ENCODE measurements at places on chromosomes 16 and 17.
A peak's percentile ranks its signal among the peaks of the same experiment; 100 is the strongest.

- DNase-seq: no peak
Observed at GRCh38 chr16:88678224-88678979, 7.9 kb downstream of the SNAI3 start.

DNA sequence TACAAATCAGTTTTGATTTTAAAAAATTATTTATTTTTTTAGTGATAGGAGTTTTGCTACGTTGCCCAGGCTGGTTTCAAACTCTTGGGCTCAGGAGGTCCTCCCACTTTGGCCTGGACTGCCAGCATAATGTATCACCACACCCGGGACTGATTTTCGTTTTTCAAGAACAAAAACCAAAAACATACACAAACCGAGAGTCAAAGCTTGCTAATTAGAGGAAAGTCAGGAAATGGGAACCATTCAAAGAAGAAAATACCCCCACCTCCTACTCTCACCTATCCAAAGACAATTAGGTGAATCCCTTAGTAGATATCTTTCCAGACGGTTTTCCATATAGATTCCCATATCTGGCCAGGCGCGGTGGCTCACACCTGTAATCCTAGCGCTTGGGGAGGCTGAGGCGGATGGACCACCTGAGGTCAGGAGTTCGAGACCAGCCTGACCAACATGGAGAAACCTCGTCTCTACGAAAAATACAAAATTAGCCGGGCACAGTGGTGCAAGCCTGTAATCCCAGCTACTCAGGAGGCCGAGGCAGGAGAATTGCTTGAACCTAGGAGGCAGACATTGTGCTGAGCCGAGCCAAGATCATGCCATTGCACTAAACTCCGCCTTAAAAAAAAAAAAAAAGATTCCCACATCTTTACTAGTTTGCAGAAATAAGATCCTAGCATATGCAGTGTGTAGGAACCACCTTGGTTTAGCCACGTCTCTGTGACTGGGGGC is 883 bp upstream of the SPN start:
- no peak for DNase-seq

DNA sequence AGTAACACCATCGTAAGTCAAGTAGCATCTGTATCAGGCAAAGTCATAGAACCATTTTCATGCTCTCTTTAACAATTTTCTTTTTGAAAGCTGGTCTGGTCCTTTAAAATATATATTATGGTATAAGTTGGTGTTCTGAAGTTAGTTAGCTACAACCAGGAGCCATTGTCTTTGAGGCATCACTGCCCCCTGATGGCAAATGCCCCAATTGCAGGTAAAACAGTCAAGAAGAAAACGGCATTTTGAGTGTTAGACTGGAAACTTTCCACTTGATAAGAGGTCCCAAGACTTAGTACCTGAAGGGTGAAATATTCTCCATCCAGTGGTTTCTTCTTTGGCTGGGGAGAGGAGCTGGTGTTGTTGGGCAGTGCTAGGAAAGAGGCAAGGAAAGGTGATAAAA is 14.1 kb downstream of the TP53 start:
- DNase-seq: no peak

DNA sequence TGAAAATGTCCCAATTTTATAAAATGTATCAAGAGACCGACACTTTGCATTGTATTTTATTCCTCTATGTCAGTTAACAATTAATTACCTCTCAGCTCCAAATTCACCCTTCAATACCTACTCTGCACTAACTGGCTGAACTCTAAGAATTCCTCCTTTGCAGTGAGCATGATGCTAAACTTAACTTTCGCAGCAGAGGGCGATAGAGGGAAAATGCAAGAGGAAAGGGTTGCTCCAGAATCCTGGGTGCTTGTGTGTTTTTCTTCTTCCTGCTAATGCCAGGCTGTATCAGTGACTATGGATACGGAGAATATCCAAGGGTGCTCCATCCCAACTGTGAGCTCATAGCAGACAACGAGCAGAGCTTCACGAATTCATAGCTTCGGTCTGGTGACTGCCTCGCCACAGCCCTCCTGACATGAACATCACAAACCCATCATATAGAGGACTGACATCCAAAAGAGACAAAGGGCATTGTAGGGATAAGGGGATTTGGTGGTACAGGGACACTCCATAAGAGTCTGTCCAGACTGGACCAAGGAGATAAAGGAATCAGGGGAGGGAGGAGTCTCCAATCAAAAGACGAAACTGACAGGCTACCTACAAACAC is 172.9 kb downstream of the STX8 start:
- DNase-seq: no peak

GRCh38 chr17:68456339-68457167 is 743 bp downstream of the WIPI1 start:
- no peak for DNase-seq

GRCh38 chr17:12110906-12111305 is 90.2 kb downstream of the MAP2K4 start:
- DNase-seq: no peak

DNA sequence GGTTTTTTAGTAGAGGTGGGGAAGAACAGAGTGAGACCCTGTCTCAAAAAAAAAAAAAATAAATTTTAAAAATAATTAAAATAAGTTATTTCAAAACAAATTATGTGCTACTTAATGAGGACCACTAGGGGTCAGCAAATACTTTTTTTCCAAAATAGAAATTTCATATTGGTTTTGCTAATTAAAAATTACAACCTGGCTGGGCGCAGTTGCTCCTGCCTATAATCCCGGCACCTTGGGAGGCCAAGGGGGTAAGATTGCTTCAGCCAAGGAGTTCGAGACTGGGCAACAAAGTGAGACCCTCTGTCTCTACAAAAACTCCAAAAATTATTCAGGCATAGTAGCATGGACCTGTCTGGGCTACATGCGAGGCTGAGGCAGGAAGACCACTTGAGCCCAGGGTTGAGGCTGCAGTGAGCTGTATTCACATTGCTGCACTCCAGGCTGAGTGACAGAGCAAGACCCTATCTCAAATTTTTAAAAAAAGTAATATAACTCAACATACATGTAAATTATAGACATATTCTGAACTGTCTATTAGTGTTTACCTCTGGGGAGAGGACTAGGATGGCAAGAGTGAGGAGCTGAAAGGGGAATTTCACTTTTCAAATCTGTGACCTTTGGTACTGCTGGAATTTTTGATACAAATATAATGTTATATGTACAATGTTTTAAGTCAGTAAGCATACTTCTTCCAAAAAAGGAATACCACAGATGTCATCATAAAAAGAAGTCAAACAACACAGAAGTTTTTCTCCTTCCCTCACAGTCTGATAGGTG is 8.1 kb downstream of the MEIOB start:
- no peak for DNase-seq

- no peak for DNase-seq
Observed at GRCh38 chr16:48541108-48541786, 68.7 kb downstream of the N4BP1 start.

DNA sequence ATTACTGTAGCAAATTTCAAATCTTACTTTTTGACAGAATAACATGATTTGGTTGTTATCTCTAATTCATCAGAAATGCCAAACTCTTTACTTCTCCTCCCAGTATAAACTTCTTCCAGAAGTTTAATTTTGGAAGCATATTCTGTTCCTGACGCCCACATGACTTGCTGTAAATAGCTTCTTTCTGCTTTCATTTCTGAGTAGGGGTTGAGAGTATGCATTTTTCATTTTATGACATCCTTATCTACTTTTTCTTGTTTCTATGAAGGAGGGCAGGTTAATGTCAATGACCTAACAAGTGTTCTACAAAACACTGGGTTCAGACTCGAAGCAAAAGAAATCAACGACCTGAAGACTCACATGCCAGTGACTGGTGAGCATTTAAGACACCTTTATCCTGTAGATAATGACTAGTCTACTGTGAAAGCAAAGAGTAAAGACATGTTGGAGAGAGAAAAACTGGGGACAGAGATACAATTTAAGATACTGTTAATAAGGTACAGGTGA is 36.5 kb upstream of the EFCAB3 start:
- DNase-seq: no peak

GRCh38 chr17:76354747-76355310 is 1.1 kb upstream of the PRPSAP1 start:
- no peak for DNase-seq

DNA sequence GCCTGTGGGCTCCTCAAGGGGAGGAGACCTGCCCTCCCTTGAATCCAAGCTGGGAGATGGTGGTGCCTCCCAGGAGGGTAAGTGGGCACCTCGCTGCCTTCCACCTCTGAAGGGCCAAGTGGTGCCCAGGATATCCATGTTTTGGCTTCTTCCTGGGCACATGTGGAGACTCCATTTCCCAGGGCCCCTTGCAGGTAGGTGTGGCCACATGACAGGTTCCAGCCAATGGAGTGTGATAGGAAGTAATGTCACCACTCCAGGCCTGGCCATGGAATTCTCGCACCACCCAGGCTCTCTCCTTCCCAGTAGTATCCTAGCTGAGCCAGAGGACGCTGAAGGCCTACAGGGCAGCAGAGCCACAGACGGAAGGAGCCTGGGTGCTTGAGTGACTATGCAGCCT is 17.6 kb upstream of the PEMT start:
- DNase-seq: no peak

- no peak for DNase-seq
Observed at GRCh38 chr16:48978501-48978900, 303.1 kb downstream of the CBLN1 start.

DNA sequence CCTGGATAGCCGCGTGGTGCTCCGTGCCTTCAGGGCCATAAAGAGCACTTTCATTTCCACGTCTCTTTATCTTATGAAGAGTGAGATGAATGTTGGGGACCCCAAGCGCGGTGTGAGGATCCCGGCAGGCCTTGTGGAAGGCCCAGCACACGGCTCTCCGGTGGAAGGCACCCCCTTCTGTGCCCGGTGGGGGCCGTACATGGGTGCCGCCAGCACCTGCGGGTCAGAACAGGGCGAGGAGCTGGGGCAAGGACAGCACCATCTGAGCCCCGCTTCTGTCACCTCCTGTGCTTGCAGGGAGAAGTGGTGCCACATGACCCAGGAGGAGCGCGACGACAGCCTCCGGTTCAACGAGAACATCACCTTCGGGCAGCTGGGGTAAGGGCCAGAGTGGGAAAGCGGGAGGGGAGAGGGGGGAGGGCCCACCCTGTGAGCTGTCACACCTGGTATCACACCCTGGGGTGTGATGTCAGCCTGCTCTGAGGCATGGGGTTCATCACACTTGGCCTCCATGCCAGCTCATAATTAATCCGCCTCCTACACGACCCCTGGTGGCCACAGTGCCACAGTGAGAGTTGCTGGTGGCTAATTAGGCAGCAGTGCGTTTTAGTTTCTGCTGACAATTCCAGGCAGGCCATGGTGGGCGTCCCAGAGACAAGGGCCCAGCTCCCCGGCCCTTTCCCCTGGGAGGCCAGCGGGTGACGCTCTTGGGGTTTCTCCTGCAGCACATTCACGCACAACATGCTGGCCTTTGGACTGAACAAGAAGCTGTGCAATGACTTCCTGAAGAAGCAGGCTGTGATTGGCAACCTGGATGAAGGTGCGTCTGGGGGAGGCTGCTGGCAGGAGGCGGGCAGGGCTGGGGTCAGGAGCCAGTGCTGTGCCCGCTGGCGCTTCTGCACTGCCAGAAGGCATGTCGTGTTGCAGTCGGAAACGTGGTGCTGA is 25.7 kb downstream of the CIBAR2 start:
- DNase-seq: peak; percentile 42

- DNase-seq: no peak
Observed at GRCh38 chr16:86249631-86250030, 260.7 kb upstream of the FOXF1 start.

DNA sequence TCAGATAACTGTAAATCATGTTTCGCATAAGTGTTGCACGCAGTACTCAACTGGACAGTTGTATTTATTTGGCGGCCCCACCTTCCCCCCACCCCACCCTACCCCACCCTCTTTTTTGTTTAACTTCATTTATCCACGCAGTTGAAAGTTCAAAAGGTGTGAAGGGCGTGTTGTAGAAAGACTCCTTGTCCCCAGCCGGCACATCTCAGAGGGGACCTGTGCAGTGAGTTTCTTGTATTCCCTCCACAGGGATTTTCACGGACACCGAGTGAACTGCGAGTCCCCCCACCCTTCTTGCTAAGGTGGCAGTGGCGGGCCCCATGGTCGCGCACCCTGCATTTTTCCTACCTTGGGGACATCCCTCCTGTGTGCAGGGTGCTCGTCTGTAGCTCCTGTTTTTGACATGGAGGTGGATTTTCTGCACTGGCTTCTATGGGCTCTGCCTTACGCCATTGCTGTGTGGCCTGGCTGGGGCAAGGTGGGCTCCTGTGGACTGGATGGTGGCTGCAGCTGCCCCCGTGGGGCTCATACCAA is 36.2 kb downstream of the ADCY7 start:
- DNase-seq: no peak

DNA sequence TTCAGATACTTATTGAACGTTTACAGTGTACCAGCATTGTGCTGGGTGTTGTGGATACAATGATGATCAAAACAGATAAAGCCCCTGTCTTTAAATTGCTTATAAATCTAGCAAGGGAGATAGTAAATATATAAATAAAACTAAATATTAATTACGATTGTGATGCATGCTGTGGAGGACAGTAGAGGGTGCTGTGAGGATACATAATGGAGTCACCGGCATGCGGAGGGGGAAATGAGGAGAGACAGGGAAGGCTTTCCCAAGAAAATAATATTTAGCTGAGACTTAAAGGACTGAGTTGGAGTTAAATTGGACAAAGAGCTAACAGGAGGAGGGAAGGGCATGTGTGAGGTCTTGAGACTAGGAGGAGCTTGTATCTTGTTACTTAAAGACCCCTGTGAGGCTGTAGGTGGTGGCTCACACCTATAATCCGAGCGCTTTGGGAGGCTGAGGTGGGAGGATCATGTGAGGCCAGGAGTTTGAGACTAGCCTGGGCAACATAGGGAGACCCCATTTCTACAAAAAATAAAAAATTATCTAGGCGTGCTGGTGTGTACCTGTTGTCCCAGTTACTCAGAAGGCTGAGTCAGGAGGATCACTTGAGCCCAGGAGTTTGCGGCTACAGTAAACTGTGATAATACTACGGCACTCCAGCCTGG is 2.4 kb downstream of the DHRS7B start:
- DNase-seq: no peak

- no peak for DNase-seq
Observed at GRCh38 chr16:59964232-59964924, 1230.3 kb upstream of the GOT2 start.

DNA sequence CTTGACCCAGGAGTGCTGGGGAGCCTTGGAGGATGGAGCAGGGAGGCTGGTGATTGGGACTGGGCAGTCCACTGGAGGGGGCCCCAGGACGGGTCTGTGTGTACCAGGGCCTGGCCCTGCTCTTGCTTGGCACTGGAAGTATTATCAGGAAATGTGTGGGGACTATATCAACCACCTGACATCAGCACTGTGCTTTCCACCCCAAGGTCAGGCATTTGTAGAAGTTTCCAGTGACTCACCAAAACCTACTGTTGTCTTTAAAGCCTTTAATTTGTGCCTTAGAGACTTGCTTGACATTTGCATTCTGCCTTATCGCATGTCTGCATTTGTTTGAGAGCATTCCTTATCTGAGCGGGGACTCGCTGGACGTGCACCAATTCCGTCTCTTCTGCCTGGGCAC is 323.1 kb downstream of the FOXL1 start:
- DNase-seq: no peak

All from stimulated activated CD8-positive, alpha-beta memory T cell treated with anti-CD3 and anti-CD28 coated beads, Interleukin-7, amount 100 ng/mL, for 1 hour (primary cell).